ENCODE measurements at places on chromosomes 11 and 22. TPM values are rescaled to one million over a fixed set of nuclear protein-coding genes. Genes with fewer than 3 reads are reported as not detected.

- H3K27ac ChIP-seq: no peak overlapping the region
- peaks cover 18% of the 10 kb centered on the region for H3K4me1 ChIP-seq
- no peaks in the 10 kb centered on the region for H3K36me3 ChIP-seq
- no peaks in the 10 kb centered on the region for H3K27me3 ChIP-seq
- peak; percentile 27 for DNase-seq
Observed at GRCh38 chr11:26623076-26623659, 51.1 kb upstream of the MUC15 start.

GRCh38 chr11:44957776-44958564 is 7.3 kb upstream of the TP53I11 start:
- peaks cover 9% of the 10 kb centered on the region for H3K4me1 ChIP-seq
- no peaks in the 10 kb centered on the region for H3K36me3 ChIP-seq
- no peak for DNase-seq
- H3K27ac ChIP-seq: no peak overlapping the region
- H3K27me3 ChIP-seq: no peaks in the 10 kb centered on the region

- H3K27ac ChIP-seq: no peak overlapping the region
- DNase-seq: no peak
- no peaks in the 10 kb centered on the region for H3K36me3 ChIP-seq
- no peaks in the 10 kb centered on the region for H3K4me1 ChIP-seq
- no peak overlapping the region for H3K4me3 ChIP-seq
Observed at GRCh38 chr11:93623179-93623578, 38.3 kb upstream of the CEP295 start.

DNA sequence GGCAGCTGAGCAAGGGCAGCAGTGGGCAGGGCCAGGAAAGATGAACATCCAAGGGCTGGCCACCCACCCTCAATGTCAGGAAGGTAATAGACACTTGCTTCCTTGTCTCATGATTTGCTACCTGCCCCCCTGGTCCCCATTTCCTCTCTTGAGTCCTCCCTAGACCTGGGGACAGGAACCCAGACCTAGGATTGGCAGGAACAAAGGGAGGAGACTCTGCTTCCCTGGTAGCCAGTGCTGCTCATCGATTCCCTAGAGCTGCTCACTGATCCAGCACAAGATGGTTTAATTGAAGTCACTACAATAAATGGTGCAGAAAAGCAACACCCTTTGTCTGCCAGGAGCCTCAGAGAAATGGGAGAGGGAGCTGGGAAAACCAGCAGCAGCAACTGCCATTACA is 67.8 kb upstream of the CHST1 start:
- H3K27ac ChIP-seq: no peak overlapping the region
- 0 out of 2 replicates have a peak, but pooled peaks cover 5% of the 10 kb centered on the region for H3K4me1 ChIP-seq
- H3K4me3 ChIP-seq: no peak overlapping the region
- no peaks in the 10 kb centered on the region for H3K27me3 ChIP-seq
- H3K36me3 ChIP-seq: no peaks in the 10 kb centered on the region
- no peak for DNase-seq

DNA sequence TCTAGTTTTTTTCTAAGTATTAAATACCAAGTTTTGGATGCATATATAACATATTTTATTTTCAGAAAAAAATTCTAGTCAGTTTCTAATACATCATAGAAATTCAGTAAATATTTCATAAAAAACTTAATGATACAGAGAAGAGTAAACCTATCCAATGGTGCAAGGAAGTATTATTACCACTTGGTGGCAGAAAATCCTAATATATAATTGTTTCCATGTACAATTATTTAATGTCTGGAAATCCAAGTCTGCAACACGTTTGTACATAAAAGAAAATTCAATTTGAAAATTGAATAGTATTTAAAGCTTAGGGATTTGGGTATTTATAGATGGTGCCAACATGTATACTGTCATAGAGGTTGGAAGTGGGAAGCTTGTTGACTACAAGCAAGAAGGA is 127.0 kb downstream of the TRPC6 start:
- no peaks in the 10 kb centered on the region for H3K27me3 ChIP-seq
- no peak overlapping the region for H3K27ac ChIP-seq
- no peak overlapping the region for H3K4me3 ChIP-seq

DNA sequence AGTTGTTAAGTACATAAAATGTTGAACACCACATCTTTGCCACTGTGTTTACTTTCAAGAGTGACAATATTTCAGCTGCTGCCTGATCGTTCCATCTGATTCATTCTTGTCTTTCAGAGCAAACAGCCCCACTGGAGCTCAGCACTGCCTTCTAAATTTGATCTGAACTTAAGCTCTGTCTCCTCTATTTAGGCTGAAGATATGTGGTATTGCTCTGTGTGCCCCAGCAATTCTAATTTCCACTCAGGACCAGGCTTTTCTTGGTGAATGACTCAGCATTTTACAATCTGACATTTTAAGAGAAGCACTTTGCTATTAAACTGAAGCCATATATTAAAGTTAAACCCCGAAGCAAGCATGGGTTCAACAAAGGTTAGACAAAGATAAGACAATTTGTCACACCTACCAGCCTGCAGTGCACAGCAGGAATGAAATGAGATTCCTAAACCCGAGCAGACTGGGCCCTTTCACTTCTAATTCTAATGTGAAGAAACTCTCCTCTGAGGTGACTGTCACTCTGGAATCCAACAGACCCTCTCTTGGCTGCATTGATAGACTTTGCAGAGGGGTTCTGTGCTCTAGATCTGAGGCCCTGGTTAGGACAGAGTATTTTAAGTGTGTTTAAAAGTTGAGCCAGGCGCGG is 41.7 kb upstream of the PLET1 start:
- peaks cover 21% of the 10 kb centered on the region for H3K4me1 ChIP-seq
- H3K4me3 ChIP-seq: no peak overlapping the region
- peak overlapping the region; percentile 21 for H3K27ac ChIP-seq
- H3K36me3 ChIP-seq: no peaks in the 10 kb centered on the region

- 0 out of 2 replicates have a peak, but pooled peaks cover 8% of the 10 kb centered on the region for H3K4me1 ChIP-seq
- no peaks in the 10 kb centered on the region for H3K27me3 ChIP-seq
Observed at GRCh38 chr11:29211202-29211601, 805.6 kb downstream of the KCNA4 start.

DNA sequence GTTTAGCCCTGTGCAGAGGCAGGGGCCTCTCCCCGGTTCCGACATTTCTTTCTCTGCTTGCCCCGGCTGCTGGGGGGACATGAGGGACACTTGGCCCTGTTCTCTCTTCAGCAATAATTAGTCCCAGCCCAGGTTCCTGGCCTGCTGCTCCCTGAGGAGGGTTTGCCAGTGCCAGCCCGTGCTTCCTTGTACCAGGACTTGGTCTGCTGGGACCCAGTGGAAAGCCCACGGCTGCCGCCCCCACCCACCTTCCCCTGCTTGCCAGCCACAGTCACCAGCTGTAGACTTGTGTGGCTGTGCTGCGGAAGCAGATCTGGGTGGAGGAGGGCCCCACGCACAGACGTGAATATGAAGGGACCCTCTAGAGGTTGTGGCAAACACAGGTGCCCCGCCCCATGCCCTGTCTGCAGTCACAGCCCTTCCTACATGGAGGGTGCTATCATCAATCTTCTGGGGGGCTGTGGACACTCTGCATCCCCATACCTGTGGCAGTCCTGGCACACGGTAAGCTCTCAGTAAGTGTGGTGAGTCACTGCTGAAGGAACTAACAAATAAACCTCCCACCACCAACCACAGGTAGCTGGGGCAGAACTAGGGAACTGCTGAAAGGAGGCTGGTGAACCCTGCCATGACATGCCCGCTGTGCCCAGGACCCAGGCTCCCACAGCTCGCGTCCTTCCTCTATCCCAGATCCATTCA is 949 bp downstream of the TP53AIP1 start:
- H3K27ac ChIP-seq: no peak overlapping the region
- no peak for DNase-seq
- H3K27me3 ChIP-seq: peaks cover 29% of the 10 kb centered on the region
- H3K4me3 ChIP-seq: no peak overlapping the region
- no peaks in the 10 kb centered on the region for H3K4me1 ChIP-seq

- H3K36me3 ChIP-seq: no peaks in the 10 kb centered on the region
- H3K27ac ChIP-seq: no peak overlapping the region
- peaks cover 6% of the 10 kb centered on the region for H3K4me1 ChIP-seq
- DNase-seq: peak; percentile 68
- H3K4me3 ChIP-seq: no peak overlapping the region
- no peaks in the 10 kb centered on the region for H3K27me3 ChIP-seq
Observed at GRCh38 chr11:123580557-123581275, 73.7 kb downstream of the SCN3B start.

DNA sequence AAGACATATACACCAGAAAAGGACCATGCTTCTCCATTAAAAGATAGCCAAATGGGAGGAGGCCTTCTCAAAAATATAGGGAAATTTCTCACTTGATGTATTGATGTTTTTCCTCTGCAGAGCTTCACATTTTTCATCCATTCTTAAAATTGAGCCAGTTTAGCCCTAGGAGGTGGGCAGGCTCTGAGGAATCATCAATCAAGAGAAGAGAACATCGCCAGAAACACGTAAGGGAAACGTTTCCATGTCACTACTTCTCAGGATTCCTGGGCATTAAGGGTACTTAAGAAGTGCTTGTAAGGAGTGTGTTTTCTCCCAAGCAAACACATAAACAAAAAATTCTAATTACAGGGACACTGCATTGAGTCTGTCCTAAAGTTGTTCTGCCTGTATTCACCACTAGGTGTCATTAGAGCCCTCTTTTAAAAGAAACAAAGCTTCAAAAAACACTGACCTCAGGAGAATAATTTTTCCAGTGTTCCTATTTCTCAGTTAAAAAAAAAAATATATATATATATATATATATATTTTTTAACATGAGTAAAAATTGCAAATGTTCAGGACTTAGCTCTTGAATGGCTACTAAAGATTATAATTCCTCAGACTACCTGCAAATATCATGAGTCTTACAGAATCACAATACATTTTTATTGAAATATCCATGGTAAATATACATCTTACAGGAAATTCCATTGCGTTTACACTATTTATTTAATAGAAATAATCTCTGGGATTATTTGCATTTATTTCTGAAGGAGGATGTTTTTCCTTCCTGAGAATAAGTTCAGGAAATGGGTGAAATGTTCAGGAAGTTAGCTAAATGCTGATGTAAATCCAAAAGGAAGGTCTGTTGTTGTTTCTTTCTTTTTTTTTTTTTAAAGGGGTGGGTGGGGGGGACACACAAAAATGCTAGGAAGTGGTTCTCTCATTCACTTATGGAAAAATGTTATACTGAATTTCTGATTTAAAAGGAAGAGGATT is 16.0 kb downstream of the FZD4 start:
- DNase-seq: peak; percentile 77
- H3K4me3 ChIP-seq: no peak overlapping the region
- no peaks in the 10 kb centered on the region for H3K36me3 ChIP-seq
- peaks cover 33% of the 10 kb centered on the region for H3K4me1 ChIP-seq
- peak overlapping the region; percentile 66 for H3K27ac ChIP-seq

DNA sequence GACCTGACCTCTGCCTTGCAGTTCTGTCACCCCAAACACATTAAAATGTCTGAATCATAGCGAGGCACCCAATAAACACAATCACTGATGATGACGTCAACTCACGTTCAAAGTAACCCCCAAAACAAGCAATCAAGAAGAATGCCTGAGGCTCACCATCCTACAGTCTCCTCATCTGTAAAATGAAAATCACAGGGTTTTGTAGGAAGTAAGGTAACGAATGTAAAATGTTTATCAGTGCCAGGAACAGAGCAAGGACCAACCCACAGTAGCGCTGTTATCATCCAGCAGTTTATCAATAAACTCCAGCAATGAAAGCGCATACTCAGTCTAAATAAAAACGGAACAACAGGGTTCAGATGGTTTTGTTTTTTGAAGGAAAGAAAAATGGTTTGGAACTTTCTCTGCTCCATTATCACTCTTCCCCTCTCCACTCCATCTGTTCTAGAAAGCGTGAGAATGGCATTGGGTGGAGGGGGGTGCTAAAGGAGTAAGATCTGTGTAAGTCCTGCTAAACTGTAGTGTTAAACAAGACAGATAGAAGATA is 110.5 kb downstream of the MICAL3 start:
- H3K4me3 ChIP-seq: no peak overlapping the region
- peak; percentile 31 for DNase-seq
- no peaks in the 10 kb centered on the region for H3K36me3 ChIP-seq
- H3K4me1 ChIP-seq: peaks cover 41% of the 10 kb centered on the region
- no peaks in the 10 kb centered on the region for H3K27me3 ChIP-seq

DNA sequence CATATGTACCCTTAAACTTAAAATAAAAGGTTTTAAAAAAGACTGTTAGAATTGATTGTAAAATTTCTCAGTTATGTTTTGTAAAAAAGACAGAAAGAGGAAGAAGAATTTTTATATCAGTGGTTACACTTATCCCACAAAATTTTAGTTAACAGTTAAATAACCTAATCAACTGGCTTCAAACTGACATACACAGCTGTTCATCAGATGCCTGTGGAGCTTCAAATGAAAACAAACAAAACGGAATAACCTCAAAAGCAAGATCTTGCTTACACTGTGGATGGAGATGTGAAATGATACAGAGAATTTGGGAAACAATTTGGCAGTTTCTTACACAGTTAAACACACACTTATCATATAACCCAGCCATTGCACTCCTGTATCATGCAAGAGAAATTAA is 521.0 kb downstream of the ETS1 start:
- no peaks in the 10 kb centered on the region for H3K36me3 ChIP-seq
- H3K4me1 ChIP-seq: no peaks in the 10 kb centered on the region
- peaks cover 4% of the 10 kb centered on the region for H3K27me3 ChIP-seq
- DNase-seq: no peak
- no peak overlapping the region for H3K4me3 ChIP-seq

GRCh38 chr11:120467627-120468026 is 43.9 kb upstream of the GRIK4 start:
- H3K36me3 ChIP-seq: peaks cover 63% of the 10 kb centered on the region
- H3K4me1 ChIP-seq: peaks cover 17% of the 10 kb centered on the region

GRCh38 chr11:68753300-68753699 is 2.0 kb upstream of the TESMIN start:
- H3K4me1 ChIP-seq: no peaks in the 10 kb centered on the region
- no peak for DNase-seq
- H3K36me3 ChIP-seq: peaks cover 12% of the 10 kb centered on the region
- no peak overlapping the region for H3K4me3 ChIP-seq

GRCh38 chr11:12693094-12693478 is 18.9 kb downstream of the TEAD1 start:
- H3K27ac ChIP-seq: peak overlapping the region; percentile 94
- peak; percentile 47 for DNase-seq
- no peaks in the 10 kb centered on the region for H3K27me3 ChIP-seq
- no peaks in the 10 kb centered on the region for H3K36me3 ChIP-seq

DNA sequence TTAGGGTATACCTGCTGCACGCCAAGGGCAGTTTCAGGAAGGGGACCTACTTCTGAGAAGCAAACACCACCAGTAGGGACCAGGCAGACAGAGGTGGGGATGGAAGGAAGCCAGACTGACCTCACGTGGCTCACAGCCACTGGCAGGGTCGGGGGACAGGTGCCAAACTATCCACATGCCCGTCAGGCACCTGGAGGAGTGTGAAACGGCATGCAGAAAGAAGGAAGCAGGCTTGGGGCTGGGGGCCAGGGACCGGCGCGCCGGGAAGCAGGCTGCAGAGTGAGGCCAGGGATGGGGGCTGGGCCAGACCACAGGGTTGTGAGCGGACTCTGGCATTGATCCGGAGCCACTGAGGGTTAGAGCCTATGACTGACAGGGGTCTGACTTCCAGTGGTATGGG is 47.5 kb downstream of the CDKN1C start:
- 0 out of 2 replicates have a peak, but pooled peaks cover 6% of the 10 kb centered on the region for H3K27me3 ChIP-seq
- no peak overlapping the region for H3K27ac ChIP-seq
- DNase-seq: no peak
- H3K4me3 ChIP-seq: no peak overlapping the region
- H3K4me1 ChIP-seq: no peaks in the 10 kb centered on the region

The GPHA2 gene
- total RNA-seq: not detected

The TMEM191B gene
- not detected for total RNA-seq

The SLC22A6 gene
- not detected for total RNA-seq

All from GM23248 (cell line).